ENCODE measurements at places on chromosomes 4 and X. TPM values are rescaled to one million over a fixed set of nuclear protein-coding genes. Genes with fewer than 3 reads are reported as not detected.

Gene ADH1B
- total RNA-seq: not detected

Gene HGFAC
- total RNA-seq: not detected

Gene AGTR2
- not detected for total RNA-seq

Gene ZNF81
- total RNA-seq: 5.3 TPM

Gene FAM47E
- not detected for total RNA-seq

Gene GCNA
- 3.1 TPM for total RNA-seq

Gene MSL3
- total RNA-seq: 51.6 TPM

Gene RHOXF2
- total RNA-seq: not detected

Gene ADGRG4
- not detected for total RNA-seq

Gene PIGA
- total RNA-seq: 37.9 TPM

Gene RNF212
- 2.4 TPM for total RNA-seq

Gene CTAG1B
- not detected for total RNA-seq

Gene PAGE2B
- 0.70 TPM for total RNA-seq

Gene FREM3
- not detected for total RNA-seq

Gene PDZD11
- 28.0 TPM for total RNA-seq

Gene NR3C2
- total RNA-seq: 5.8 TPM

Gene IGSF1
- total RNA-seq: not detected

Gene NCAPG
- total RNA-seq: 82.8 TPM

Gene DCHS2
- 0.14 TPM for total RNA-seq

Gene FRG1
- total RNA-seq: 58.1 TPM

Gene TMPRSS11D
- total RNA-seq: not detected

Gene UCP1
- not detected for total RNA-seq

Gene XK
- 0.07 TPM for total RNA-seq

Gene SFRP2
- not detected for total RNA-seq

Gene UBE2D3
- 472 TPM for total RNA-seq

Gene HOPX
- 56.3 TPM for total RNA-seq

Gene EGFL6
- 0.21 TPM for total RNA-seq

Gene MAP7D2
- total RNA-seq: 0.44 TPM

Gene TEX13C
- total RNA-seq: not detected

Gene CYP4V2
- total RNA-seq: 4.5 TPM

Gene C1QTNF7
- total RNA-seq: not detected

Gene RWDD4
- total RNA-seq: 19.4 TPM

Gene MGARP
- total RNA-seq: 0.35 TPM

Gene NUDT10
- 1.8 TPM for total RNA-seq

Gene CHM
- total RNA-seq: 14.7 TPM

Gene TGIF2LX
- total RNA-seq: not detected

Gene EFHC2
- total RNA-seq: 0.46 TPM

Gene HPGD
- total RNA-seq: 2.5 TPM

Gene SMARCA1
- 0.21 TPM for total RNA-seq

Gene HERC5
- 21.1 TPM for total RNA-seq

Gene SGMS2
- total RNA-seq: 1.8 TPM

Gene RBM46
- not detected for total RNA-seq

Gene MED12
- 56.4 TPM for total RNA-seq

Gene BMP2K
- total RNA-seq: 14.5 TPM

Gene AMOT
- total RNA-seq: 1.1 TPM

Gene SSX4B
- not detected for total RNA-seq

Gene IGFBP7
- total RNA-seq: not detected

Gene MMRN1
- 0.11 TPM for total RNA-seq

Gene ART3
- not detected for total RNA-seq

Gene PDE5A
- 0.47 TPM for total RNA-seq

Gene CCKAR
- total RNA-seq: not detected

Measured in activated CD4-positive, alpha-beta T cell treated with anti-CD3 and anti-CD28 coated beads for 36 hours (primary cell).